ENCODE measurements at places on chromosomes 2 and 18.

- peak; percentile 88 for DNase-seq
These were observed 153.9 kb upstream of the NDUFV2 start for GRCh38 chr18:8948471-8949149.

- DNase-seq: no peak
These were observed 103.9 kb upstream of the PPP1CB start for GRCh38 chr2:28647682-28648081.

DNA sequence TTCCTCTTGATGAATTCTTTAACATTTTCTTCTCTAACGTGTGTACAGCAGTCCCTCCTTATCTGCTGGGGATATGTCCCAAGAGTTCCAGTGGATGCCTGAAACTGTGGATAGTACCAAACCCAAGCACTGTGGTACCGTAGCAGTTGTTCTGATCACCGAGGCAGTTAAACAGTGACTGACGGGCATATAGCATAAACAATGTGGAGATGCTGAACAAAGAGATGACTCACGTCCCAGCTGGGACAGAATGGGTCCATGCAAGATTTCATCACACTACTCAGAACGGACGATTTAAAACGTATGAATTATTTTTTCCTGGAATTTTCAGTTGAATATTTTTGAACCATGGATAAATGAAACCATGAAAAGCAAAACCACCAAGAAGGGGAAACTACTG, 54.5 kb upstream of the SPAG16 start:
- DNase-seq: peak; percentile 75

DNA sequence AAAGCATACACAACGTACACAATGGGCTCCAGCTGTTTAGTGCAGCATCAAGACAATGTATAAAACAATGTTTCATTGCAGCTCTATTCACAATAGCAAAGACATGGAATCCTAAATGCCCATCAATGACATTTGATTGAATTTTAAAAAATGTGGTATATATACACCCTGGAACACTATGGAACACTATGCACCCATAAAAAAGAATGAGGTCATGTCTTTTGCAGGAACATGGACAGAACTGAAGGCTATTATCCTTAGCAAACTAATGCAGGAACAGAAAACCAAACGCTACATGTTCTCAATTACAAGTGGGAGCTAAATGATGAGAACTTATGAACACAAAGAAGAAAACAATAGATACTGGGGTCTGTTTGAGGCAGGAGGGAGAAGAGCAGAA, 315.5 kb downstream of the AGPS start:
- no peak for DNase-seq

- no peak for DNase-seq
These were observed 15.8 kb downstream of the SNED1 start for GRCh38 chr2:241014224-241014623.

GRCh38 chr18:62346333-62347088, 21.4 kb downstream of the TNFRSF11A start:
- no peak for DNase-seq

DNA sequence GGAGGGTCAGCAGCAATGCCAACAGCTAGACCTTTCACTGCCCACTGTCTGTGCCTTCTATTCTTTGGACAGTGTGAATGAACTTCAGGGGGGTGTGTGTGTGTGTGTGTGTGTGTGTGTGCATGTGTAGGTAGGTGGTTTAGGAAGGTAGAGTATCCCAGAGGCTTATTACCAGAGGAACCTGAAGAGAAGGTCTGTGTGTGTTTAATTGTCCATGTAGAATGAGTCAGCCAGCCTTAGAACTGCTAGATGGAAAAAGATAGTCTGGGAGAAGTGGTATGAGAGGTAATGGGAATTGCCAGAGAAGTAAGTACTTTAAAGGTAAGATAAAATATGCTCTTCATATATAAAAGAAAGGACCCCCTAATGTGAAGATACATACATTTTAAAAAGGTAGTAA, 522.2 kb downstream of the PIK3C3 start:
- no peak for DNase-seq

DNA sequence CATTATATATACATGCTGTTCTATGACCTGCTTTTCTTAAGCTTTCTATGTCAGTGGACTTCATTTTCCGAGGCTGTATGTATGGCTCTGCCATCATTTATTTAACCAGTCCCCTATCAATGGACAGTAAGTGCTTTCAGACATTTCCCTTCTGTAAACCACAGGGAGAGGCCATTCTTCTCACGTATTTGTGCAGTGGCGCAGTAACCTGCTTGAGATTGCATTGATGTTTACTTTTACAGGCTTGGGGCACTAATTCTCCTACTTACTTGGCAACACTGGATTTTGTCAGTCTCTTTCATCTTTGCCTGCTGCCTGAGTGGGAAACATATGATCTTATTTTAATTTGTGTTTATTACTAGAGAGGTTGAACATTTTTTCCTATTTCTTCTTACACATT, 52.1 kb downstream of the BOLA3 start:
- no peak for DNase-seq

DNA sequence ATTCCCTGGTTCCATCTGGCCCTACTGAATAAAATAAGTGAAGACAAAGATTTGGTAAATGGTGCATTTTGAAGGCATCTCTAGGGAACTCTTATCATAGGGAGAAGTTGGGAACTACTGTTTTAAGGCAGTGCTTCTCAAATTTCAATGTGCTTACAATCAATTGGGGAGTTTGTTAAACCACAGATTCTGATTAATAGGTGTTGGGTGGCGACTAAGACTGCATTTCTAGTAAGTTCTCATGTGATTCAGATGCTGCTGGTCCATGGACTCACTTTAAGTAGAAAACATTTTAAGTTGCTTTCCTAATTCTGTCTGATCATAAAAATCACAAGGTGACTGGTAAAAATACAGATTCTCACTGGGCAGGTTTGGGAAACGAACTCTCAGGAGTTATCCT, 14.6 kb downstream of the FARSB start:
- DNase-seq: peak; percentile 55

GRCh38 chr2:43024515-43025011, 201.8 kb downstream of the ZFP36L2 start:
- peak; percentile 64 for DNase-seq

- DNase-seq: no peak
These were observed 5.2 kb upstream of the NOSTRIN start for GRCh38 chr2:168797286-168797655.

DNA sequence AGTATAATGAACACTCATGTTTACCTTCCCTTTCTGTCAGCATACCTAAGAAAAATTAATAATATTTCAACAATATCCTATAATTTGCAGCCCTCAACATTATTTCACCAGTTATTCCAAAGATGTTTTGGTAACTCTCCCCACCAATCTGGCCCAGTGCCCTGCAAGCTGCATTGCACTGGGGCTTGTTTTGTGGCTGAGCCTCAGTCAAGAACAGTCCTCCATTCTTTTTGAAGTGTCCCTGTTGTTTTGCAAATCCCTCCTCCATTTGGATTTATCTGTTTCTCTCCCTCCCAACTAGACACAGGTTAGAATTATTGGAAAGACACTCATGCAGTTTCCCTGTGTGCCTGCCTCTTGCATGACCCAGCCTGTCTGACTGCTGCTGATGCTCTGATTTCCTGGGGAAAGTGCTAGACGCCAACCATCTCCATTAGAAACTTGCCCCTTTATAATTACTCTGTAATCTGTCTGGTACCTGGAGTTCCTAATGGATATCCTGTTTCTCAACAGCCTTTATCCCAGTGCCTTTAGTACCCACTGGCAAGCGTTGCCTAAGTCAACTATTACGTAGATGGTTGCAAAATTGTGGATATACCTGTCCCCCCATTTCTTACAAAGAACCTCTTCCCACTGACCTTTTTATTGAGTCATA, 60.2 kb downstream of the EIF5B start:
- no peak for DNase-seq

GRCh38 chr18:59055345-59056032, 84.2 kb upstream of the SEC11C start:
- no peak for DNase-seq

DNA sequence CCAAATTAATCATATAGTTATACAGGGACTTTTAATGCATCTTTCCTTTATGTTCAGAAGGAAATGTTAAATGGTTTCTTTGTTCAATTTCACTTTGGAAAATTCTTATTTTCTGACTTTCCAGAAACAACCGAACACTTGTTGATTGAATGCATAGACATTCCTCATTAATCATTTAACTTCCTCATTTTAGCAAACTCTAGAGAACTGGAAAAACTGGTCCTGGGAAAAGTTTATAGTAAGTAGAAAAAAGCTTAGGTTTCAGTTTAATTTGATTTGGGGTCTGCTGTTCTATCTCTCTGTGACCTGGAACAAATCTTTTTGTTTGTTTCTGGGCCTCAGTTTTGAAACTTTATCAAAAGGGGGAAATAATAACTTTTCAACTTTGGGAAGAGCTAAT, 320.4 kb downstream of the CMPK2 start:
- no peak for DNase-seq

DNA sequence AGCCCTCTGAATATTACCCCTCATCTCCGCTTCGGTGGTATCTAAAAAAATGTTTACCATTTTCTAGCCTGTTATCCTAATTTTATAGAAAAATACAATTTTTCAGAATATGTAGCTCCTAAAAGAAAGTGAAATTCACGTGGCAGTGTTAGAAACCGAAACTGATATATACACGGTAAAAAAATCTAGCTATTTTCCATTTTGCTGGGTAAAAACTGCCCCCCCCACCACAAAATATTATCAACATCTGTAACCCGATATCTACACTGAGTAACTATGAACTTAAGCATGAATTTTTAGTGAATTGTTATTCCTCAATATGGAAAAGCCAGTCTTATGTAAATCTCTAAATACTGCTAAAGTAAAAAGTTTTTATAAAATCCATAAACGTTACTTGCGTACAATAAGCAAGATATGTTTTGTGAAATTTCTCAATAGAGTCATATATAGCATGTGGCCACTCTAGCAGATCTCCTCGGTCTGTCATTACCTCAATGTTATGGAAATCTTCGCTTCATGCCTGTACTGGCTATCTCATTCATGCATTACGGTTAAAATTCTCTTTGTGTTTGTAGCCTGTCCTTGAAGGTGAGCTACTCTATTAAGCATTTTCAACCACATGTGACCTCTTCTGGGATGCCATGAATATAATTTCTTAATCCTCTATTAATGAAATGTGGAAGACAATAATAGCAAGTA, 524.2 kb downstream of the TRIB2 start:
- DNase-seq: no peak

GRCh38 chr2:37563375-37564015, 107.9 kb downstream of the CDC42EP3 start:
- DNase-seq: no peak

- no peak for DNase-seq
These were observed 1348.0 kb upstream of the TMEFF2 start for GRCh38 chr2:193542762-193543161.

DNA sequence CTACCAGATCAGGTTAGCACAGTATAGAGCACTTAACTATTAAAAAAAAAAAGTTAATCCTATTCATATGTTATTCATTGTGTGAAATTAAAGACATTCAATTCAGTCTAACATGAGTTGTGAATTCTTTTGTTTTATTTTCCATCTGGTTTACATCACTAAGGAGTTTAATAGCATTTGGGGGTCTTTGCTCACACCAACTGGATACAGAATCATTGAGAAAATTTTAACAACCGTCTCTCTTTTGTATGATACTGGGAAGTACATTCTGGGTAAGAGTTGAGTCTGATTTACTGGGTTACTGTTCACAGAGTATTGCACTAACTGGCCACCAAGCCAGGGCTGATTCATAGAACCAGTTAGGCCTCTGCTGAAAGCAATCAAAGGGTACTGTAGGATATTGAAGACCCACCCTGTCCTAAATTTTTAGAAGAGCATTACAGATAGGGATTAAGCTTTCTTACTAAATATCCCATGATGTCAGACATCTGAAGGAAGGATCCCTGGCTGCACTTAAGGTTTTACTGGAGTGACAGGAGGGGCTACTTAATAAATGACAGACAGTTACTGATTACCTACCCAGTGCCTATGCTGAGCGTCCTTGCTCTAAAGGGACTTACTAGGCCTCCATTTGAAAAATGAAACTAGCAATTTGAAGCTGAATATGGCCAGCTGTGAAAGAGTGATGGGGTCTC, 387.9 kb downstream of the SETBP1 start:
- DNase-seq: no peak

- DNase-seq: no peak
These were observed 1558.6 kb upstream of the NXPH2 start for GRCh38 chr2:140338795-140339194.

- no peak for DNase-seq
These were observed 24.8 kb downstream of the MRPL35 start for GRCh38 chr2:86223927-86224560.

- no peak for DNase-seq
These were observed 205.7 kb downstream of the NBAS start for GRCh38 chr2:15355386-15355785.

DNA sequence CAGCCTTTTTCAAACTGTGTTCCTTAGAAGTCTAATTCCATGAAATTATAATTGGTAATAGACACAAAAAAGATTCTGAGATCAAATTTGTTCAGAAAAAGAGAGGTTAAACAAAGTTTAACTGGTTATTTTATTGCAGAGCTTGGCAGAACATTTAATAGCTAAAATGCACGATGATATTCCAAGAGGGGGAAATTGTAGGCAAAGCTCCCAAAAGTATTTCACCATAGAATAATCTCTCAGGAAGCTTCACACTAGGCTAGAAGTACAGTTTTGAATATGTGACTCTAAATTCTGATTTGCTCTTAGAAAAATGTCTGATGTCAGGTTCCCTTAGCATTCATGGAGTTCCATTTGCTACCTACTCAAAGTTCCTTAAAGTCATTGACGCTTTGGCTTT, 292.4 kb upstream of the SETBP1 start:
- no peak for DNase-seq

Measured in fibroblast of mammary gland (primary cell).